ENCODE measurements at places on chromosomes 16 and 17. TPM values are rescaled to one million over a fixed set of nuclear protein-coding genes. Genes with fewer than 3 reads are reported as not detected.

CD300H gene
- not detected for total RNA-seq

DNA sequence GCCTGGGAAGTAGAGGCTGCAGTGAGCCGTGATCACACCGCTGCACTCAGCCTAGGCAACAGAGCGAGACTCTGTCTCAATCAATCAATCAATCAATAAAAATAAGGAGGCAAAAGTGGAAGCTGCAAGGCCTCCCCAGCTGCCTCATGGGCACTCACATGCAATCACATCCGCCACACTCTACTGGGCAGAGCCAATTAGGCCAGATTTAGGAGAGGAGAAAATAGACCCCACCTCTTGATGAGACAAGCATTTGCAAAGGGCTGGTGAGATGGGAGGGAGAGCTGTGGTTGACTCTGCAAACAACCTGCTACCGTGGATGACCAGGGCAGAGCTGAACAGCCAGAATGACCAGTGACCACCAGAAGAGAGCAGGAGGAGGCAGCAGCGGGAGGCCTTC lies 14.7 kb upstream of the GSG1L start:
- no peak for DNase-seq

DNA sequence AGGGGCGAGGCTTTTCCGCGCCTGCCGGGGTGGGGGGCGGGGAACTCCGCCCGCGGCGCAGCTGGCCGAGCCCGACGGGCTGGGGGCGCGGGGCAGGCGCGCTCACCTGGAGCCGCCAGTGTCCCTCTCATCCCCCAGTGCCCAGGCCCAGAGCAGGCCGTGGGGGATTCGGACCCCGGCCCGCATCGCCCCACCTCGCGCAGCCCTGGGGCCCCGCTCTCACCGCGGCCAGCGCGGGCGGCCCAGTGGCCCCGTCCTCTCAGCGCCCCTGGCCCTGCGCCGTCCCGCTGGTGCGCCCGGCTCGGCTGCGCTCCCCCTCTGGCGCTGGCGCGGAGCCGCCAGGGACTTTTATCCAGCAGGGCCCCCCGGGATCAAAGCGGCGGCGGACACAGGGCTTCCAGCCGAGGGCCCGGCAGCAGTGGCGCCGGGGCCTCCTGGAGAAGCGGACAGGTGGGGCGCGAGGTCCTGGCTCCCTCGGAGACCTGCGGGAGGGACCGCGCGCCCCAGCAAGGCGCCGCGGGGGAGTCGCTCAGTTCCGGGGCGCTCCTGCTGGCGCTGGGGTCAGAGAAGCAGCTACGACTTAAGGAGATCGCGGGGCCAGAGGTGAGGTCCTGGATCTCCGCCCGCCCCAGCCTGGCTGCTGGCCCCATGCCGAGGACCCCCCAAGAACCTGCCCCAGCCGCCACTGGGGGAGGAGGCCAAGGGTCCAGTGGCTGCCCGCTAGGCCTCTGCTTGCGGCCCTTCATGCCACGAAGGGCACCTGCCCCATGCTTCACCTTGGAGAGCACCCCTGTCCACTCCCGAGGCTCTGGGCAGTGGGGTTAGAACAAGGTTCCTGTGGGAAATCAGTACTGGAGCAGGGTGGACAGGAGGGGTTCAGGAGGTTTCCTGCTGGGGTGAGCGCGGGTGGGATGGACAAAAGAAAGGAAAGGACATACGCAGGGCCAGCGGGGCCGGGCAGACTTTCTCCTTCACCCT lies 823 bp upstream of the NOTUM start:
- DNase-seq, result no peak

DNA sequence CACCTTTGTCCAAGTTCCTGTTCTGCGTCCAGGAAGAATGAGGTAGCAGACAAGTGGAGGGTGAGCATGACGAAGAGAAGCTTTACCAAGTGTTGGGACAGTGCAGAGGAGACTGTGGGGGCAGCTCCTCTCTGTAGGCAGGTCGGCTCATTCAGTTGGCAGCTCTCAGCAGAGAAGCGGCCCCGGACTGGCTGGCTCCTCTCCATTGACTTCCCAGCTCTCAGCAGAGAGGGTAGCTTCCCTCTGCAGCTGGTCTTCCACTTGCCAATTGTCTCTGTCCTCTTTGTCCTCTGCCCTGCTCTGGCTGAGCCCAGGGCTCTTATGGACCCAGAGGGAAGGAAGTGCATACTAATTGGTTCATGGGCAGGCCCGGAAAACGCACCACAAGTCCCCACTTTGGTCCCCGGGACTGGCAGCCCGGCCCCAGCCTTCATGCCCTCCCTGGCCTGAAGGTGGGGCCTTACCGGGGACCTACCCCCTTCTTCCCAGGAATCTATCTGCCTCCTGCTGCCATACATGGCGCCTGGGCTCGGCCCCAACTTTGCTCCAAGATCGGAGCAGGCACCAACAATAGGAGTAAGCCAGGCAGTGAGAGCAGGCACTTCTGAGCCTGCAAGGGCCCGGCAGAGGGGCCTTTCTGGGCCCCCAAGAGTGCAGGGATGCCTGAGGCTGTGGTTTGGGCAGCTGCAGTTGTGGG lies 10.1 kb downstream of the KCTD5 start:
- DNase-seq, result peak; percentile 67

DNA sequence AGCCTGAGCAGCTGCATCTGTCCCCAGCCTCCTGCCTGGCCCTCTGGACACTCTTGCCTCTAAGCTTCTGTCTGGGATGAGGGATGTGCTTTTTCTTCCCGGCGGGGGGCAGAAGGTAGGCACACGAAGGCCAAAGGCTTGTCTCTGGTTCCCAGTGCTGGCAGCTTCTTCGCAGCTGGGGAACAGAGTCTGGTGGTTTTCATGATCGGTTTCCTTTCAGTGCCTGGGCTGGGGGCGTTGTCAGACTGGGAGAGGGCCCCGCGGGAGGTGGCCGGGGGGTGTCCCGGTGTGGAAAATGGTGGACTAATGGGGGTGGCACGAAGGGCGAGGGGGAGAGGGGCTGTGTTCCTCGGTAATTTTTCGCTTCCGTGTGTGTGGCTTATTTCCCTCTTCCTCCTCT lies 988 bp downstream of the RAP1GAP2 start:
- no peak for DNase-seq
